ENCODE measurements at places on chromosomes 5 and 9.

DNA sequence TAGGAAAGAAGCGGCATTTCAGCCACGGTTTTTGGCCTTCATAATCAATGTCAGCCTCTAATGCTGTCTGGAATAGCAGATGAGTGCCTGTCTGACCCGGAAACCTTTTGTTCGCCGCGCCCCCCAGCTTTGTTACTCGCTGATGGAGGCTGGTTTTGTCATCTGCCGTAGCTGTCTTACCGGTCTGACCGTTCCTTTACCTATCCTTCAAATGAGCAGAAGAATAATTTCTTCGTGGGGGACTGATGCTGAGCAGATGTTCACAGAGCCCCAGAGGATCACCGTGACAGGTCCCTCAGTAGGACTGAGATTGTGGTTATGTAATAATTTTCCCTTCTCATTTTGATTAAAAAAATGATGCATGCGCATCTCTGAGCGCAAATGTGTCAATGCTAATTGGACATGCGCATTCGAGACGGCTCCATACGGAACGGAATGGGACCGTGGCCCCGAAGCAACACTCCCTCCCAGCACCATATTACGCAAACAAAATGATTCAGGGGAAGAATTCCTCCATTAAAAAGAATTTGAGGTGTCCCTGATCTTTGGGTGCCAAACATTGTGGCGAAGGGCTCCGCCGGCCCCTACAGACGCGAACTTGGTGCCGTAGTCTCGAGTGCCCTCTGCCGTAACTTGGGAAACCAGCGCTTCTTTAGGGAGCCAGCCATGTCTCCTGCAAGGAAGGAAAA is 27.6 kb downstream of the TLX3 start:
- DNase-seq, result peak; percentile 55

GRCh38 chr9:26891726-26892125 is 876 bp downstream of the CAAP1 start:
- DNase-seq, result no peak

GRCh38 chr5:58135571-58136335 is 324.1 kb downstream of the PLK2 start:
- no peak for DNase-seq

- DNase-seq, result peak; percentile 63
These were observed 13.5 kb upstream of the ANKRD33B start for GRCh38 chr5:10550222-10550995.

- no peak for DNase-seq
These were observed 384.4 kb downstream of the TMEM167A start for GRCh38 chr5:82692826-82693225.

DNA sequence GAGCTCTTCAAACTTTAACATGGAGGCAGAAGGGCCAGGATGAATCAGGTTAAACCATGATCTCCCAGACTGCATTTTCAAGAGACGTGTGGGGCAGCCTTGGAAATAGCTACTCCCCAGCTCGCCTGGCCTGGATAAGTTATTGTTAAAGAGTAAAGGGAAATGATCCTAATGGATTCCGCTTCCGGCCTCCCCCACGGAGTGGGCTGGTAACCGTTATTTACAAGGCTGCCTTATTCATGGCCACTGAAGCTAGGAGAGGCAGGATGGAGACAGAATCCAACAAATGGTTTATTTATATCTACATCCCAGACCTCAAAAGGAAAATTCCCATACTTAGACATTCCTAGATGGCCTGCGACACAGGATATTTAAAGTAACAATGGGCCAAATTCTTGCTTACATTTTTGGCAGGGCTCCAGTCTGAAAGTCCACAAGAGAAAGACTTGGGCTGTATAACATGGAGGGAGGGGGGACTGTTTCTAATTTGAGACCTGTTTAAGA is 27.9 kb downstream of the SPRY4 start:
- peak; percentile 63 for DNase-seq

DNA sequence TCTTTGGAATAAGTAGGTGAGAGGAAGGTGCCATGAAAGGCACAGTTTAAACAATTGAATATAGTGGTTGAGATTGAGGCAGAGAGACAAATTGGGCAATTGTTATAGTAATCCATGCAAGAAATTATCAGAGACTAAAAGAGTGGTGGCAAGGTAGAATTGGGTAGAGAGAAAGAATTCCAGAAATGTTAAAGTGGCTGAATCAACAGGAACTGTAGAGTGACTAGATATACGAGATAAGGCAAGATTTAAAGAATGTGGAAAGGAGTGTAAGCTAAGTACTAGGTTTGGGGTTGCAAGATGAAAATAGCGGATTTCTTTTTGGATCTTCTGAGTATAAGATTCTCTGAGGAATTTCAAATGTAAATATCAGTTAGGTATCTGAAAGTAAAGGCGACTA is 285.2 kb downstream of the DMRTA1 start:
- DNase-seq, result no peak

GRCh38 chr5:6178846-6179532 is 199.4 kb downstream of the MED10 start:
- no peak for DNase-seq

- DNase-seq, result peak; percentile 6
These were observed 37.6 kb upstream of the MAN2A1 start for GRCh38 chr5:109652096-109652495.

DNA sequence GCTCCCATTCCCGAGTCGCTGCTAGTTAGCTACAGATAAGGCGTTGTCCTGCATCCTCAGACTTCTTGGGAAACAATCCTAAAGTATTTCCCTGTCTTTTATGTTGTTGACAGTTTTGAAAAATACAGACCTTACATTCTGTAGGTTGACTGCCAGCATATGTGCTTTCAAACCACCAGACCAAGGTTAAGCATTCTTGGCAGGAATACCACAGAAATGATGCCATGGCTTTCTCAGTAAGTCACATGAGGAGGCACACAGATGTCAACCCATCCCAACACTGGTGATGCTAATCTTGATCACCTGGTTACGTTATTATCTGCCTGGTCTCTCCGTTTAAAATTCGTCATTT is 871 bp downstream of the GLE1 start:
- DNase-seq, result peak; percentile 61

DNA sequence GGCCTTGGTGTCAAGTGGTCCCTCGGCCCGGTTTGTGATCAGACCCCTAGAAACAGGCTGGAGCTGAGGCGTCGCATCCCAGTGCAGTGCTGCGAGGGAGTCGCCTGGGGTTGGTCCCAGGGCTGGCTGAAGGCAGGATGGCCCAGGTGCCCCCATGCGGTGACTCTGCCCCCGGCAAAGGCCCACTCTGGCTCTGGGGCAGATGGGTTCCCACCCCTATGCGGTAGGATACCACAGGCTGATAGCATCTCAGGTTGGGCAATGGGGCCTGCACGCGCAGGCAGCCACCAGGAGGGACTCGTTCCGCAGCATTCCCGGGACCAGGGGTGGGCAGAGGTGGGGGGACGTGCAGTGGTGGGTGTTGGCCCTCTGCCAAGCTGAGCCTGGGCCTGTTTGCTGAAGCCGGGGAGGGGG is 86.0 kb downstream of the RXRA start:
- no peak for DNase-seq

DNA sequence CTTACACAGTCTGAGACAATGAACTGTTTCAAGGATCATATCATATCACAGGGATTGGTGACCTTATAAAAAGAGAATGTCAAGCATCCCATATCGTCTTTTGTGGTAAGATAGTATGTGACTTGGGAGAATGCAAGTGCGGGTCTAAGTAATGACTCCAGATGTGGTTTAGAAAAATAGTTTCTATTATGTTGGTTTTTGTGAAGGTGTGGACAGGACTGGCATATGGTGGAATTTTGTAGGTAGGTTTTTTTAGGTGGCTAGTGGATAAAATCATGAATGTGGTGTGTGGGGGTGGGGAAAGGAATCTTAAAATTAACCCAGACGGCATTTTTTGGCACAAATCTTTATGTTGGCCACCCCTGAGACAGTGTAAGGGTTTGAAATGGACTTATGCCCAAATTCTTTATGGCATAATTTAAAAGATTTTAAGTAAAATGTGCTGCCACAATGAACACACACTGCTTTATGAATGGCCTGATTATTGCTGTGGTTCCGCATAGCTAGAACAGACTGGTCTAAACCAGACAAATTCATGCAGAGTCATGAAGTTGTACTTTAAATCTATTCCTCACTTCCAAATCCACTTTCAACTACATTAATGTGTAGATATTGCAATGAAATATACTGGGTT is 204.8 kb upstream of the HAPLN1 start:
- DNase-seq, result peak; percentile 98

GRCh38 chr9:133597316-133597957 is 11.8 kb downstream of the FAM163B start:
- DNase-seq, result peak; percentile 27

DNA sequence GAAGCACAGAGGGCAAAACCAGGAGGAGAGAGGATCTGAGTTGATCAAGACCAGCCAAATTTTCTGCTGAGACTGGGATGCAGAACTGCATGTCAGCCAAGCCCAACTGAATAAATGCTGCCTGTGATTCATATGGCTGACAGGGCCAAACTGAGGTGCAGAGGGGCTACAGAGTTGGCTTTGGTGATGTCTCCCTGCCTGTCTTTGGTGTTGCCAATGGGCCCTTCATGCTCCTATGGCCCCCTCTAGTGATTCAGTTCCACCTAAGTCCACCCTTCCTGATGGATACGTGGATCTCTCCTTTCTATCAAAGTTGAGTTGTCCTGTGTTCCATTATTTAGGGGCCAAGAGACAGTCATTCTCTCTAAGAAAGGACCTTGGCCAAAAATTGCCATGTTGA is 163.6 kb upstream of the TLE4 start:
- DNase-seq, result peak; percentile 15

DNA sequence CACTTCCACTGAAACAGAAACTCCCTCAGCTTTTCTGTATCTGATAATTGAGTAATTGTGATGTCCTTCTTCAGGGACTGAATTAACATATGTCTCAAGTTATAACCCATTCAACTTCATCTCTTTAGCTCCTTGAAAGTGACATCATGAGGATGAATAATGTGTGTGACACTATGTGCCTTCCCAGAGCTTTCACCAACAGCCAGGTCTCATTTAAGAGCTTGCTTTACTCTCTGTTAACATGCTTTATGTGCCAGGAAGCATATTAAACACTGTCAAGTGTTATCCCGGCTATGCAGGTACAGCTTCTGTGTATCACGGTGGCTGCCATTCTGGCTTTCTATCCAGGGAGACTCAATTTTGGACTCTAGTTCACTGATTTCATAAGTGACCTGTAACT is 799.9 kb downstream of the CDH12 start:
- no peak for DNase-seq

GRCh38 chr5:102622262-102622661 is 123.5 kb upstream of the SLCO6A1 start:
- peak; percentile 4 for DNase-seq

DNA sequence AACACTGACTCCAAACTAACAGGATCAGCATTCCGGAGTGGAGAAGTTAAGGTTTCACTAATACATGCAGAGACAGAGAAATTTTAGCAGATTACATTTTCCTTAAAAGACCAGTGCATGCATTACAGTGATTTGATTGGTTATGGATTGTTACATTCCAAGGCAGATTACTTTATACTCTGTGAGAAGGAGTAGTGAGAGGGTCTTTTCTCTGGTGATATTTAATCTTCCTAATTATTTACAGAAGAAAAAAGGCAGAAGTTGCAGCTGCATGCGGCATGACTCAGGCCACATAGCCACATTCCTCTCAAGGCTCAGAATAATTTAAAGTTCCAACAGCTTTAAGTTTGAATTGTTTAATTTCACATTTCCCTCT is 53.0 kb upstream of the PDZD2 start:
- DNase-seq, result no peak

- no peak for DNase-seq
These were observed 295.5 kb downstream of the ZSWIM6 start for GRCh38 chr5:61627531-61627930.

- DNase-seq, result peak; percentile 91
These were observed 106.6 kb upstream of the TBCA start for GRCh38 chr5:77882670-77883257.

DNA sequence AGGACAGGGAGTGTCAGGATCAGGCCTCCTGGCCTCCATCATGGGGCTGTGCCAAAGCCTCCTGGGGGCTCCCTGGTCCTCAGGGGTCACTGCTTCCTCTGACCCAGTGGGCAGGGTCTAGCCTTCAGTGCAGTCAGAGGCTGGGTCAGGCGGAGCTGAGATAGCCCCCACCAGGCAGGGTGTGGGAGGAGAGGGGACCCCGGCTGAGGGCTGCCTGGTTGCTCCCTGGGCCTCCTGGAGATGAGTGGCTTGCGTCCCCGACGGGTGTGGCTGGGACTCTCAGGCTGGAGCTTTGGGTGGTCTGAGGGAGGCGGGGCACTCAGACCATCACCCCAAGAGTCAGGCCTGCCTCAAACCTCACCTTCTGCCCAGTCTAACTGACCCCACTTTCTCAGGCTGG is 21.7 kb downstream of the FAM163B start:
- DNase-seq, result no peak

- no peak for DNase-seq
These were observed 69.8 kb downstream of the SLC46A2 start for GRCh38 chr9:112820881-112821280.

DNA sequence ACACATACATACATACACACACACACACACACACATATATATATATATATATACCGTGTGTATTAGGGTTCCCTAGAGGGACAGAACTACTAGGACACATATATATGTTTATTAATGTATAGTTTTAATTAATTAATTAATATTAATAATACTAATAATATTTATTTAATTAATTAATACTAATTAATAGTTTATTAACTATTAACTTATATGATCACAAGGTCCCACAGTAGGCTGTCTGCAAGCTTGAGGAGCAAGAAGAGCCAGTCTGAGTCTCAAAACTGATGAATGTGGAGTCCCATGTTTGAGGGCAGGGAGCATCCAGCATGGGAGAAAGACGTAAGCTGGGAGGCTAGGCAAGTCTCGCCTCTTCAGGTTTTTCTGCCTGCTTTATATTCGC is 398.0 kb upstream of the KIF2A start:
- no peak for DNase-seq

DNA sequence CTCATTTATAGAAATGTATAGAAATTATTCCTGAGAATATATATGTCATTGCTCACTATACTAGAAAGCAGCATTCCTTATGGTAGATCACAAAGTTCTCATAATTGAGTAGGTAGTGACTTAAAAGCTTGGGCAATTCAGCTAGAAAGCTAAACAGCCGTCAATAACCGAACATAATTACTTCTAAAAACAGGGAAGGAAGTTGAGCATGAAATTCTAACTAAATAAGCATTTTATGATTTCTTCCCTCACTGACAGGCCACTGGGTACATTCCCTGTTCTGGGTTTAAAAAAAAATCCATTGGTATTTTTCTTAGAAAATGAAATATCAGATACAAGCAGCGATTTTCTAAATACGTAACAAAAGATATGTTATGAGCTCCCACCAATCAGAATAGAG is 91.1 kb upstream of the DAB2 start:
- no peak for DNase-seq
